ENCODE measurements at places on chromosomes 4 and X.

GRCh38 chr4:2222838-2223237 is 19.1 kb downstream of the HAUS3 start:
- no peak for DNase-seq

GRCh38 chrX:150779385-150779784 is 86.2 kb downstream of the MTMR1 start:
- DNase-seq: no peak

DNA sequence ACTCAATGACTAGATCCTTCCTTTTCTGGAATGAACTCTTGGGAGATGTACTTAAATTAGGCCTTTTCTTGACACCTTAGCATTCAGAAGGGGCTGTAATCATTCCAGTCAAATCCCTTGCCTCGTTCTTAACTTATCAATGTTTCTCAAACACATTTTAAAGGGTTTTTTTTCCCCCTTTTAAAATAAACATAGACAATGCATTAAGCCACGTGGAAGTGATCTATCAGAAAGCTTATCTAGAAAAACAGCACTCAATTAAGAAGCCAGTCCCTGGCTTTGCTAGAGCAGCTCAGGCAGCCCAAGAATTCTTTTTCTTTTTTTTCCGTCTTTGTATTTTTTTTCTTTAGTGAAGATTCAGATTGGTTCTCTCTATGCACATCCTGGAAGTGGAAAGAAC is 118.2 kb downstream of the PCDH7 start:
- DNase-seq: no peak

- DNase-seq: no peak
These were observed 55.0 kb upstream of the SCML1 start for GRCh38 chrX:17682259-17682658.

DNA sequence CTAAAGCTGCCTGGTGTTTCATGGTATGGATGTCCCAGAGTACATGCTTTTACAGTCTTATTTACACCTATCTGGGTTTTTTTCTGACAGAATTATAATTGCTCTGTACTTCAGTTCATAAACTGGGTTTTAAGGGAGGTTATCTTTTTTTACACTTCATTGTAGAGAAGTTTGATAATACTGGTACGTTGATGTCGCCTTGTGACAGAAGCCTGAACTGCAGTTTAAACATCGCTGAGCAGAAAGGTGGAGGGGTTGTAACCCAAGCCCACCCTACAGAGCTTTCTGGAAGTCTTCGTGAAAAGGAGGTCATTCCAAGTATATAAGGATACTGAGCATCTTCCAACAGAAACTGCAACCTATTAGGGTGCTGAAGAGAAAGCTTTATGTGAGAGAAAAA is 46.4 kb downstream of the BEX1 start:
- DNase-seq: no peak

GRCh38 chrX:30665471-30665870 is 12.2 kb downstream of the GK start:
- no peak for DNase-seq

GRCh38 chrX:48936429-48937053 is 17.7 kb upstream of the PIM2 start:
- DNase-seq: no peak

DNA sequence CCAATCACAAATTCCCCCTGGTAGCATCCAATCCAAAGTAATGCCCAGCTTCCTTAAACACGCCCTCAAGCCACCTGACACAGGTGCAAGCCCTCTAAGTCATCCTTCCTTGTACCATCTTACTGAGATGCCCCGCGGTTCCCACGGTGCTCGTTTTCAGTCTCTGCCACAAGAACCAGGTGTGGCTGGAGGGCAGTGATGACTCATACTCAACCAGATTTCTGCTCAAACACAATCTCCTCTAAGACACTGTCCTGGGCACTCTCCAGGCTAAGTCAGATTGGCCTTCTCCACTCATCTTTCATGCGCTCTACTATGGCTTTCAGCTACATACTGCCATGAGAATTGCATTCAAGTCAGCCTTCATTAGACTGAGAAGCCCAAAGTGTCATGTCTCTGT is 3.5 kb downstream of the SH3KBP1 start:
- no peak for DNase-seq

DNA sequence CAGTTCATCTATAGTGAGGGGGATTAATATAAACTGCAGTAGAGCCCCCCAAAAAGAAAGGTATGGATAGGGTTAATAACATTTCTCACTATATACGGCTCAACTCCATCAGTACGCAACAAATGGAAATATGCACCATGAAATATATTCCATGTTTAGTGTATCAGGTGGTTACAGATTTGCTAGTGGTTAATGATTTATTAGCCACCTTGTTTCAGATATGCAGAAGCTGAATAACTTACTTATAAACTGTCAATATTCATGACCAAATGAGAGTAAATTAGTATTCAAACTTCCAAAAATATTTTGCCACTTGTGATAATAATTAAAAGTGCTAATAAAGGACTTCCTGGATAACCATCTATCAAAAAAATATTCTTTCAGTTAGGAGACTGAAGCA is 14.8 kb downstream of the AMTN start:
- no peak for DNase-seq

DNA sequence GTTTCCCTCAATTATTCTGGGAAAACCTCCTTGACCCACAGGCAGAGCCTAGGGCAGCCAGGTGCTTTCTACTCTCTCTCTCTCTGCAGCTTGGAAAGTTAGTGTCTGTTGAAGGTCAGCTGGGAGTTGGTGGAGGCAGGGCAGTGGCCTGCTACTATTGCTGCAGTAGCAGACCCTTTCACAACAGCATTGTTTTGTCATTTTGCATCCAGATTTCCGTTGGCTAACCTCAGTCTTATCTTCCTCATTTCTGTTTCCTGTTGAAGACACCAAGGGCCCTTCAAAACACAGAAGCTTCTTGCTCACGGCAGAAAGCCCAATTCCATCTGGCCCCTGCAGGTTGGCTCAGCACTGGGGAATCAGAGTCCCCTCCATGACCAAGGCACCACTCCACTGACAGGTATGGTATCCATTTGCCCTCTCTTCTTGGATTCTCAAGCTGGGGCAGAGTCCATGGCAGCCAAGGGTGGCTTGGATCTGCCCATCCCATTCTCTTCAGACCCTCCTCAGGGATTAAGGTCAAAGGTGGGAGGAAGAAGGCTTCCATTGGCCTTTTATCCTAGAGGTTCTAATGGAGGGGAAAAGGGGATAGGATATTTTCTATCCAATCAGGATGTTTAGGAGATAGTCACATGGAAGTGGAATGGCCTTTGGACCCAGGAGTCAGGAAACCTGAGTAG is 24.6 kb downstream of the VSIG4 start:
- no peak for DNase-seq

- no peak for DNase-seq
These were observed 79.0 kb downstream of the AFAP1 start for GRCh38 chr4:7860600-7861163.

GRCh38 chrX:54641530-54641929 is 111.5 kb downstream of the GNL3L start:
- no peak for DNase-seq

DNA sequence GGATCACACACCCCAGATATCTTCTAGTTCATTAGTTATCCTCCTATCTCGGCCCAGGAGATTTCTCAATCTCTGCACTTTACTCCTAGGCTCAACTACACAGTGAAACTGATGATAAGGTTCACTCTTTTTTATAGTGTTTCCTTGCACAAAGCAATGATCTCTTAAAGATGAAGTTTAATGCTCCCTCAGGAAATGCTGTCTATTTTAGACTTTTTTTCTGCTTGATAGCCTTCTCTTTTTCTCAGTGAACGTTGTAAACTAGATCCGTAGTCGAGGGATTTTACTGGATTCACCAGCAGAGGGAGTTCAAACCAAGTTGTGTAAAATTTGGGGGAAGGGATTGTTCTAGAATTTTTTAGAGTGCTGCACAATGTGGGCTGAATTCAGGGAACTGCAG is 269.6 kb downstream of the GBA3 start:
- DNase-seq: no peak

DNA sequence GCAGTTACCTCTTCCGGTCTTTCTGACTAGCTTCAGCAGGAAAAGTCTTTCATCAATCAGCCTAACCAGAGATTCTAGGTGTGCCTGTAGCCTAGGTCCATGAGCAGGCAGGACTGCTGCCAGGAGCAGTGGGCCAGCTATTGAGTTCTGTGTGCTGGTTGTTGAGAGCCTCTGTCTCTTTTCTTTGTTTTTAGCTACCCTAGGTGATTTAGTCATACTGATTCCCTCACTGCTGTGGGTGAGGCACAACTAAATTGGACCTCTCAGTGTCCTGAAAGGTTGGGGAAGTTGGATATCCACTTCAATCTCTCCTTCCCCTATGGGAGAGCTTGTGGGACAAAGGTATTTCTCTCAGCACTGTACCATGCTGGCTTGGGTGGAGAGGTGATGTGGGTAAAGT is 354.9 kb downstream of the GPAT3 start:
- DNase-seq: no peak

DNA sequence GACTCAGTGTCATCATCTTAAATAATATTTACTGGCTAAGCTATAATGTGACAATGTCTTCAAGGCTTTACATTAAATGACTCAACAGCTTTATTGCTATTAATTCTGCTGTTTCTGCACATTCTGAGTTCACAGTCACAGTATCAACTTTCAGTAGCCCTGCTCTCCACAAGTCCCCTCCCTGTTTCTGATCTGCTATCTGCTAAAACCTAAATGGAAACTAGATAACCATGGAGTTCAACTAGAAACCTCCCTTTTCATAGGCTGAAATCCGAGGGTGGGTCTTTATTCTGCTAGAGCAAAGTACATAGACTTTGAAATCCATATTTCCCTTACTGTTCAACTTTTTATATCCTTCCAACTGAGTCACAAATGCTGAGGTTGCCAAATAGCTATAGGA is 5.4 kb upstream of the ACE2 start:
- DNase-seq: no peak

DNA sequence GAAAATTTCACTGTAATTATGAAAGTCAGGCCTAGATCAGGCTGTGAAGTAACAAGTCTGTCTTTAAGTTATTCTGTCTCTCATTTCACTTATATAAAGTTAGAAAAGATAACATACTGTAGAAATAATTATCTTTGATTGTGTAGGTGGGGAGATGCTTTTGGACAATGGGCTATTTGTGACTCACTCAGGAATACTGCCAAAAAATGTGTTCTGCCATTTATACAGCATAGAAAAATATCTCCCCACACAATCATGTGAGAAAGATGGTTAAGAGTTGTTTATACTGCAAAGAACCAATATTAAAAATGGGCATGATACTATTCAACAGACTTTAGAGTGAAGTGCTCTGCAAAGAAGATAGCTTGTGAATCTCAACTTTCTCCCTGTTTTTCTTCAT is 95.0 kb upstream of the GABRA2 start:
- no peak for DNase-seq

GRCh38 chr4:80188801-80189458 is 8.4 kb upstream of the PRDM8 start:
- DNase-seq: no peak

- DNase-seq: peak; percentile 77
These were observed 119.1 kb upstream of the OTUD4 start for GRCh38 chr4:145299380-145300076.

GRCh38 chr4:186839122-186840037 is 115.7 kb upstream of the FAT1 start:
- DNase-seq: no peak

DNA sequence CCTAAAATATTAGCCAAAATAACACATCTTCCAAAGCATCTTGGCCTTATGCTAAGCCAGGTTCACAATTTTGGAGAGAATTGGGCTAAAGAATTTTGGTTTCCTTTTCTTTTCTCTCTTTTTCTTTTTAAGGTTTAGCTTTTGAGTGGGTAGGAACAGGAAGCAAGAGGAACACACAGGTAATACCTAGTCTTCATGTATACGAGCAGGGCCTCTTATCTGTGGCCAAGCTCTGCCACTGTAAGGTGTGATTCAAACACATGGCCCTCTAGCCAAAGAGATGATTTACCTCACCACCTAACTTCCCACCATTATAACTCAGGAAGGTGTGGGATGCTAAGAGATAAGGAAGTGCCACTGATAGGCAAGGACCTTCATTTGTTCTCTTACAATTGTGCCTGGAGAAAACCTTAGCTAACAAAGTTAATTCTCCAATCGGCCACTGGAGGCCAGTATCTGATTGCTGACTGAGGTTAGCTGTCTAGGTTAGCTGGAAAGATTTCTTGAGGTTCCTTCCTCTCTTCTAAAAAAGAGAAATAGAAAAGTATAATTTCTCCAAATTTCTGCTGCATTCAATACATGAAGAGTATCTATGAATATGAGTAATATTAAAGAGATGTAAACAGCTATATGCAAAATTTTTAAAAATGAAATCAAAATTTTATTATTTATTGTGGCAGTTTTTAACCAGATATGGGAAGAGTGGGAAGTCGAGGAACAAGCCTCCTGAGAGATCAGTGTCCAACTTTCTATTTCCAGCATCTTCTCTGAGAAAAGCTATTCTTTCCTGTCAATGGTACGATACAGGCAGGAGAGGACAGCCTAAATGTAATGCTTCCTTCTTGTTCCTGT is 30.1 kb upstream of the BBS7 start:
- peak; percentile 38 for DNase-seq

- no peak for DNase-seq
These were observed 111.0 kb downstream of the RASGEF1B start for GRCh38 chr4:81360737-81361136.

- no peak for DNase-seq
These were observed 12.2 kb upstream of the MCF2 start for GRCh38 chrX:139720136-139720535.

DNA sequence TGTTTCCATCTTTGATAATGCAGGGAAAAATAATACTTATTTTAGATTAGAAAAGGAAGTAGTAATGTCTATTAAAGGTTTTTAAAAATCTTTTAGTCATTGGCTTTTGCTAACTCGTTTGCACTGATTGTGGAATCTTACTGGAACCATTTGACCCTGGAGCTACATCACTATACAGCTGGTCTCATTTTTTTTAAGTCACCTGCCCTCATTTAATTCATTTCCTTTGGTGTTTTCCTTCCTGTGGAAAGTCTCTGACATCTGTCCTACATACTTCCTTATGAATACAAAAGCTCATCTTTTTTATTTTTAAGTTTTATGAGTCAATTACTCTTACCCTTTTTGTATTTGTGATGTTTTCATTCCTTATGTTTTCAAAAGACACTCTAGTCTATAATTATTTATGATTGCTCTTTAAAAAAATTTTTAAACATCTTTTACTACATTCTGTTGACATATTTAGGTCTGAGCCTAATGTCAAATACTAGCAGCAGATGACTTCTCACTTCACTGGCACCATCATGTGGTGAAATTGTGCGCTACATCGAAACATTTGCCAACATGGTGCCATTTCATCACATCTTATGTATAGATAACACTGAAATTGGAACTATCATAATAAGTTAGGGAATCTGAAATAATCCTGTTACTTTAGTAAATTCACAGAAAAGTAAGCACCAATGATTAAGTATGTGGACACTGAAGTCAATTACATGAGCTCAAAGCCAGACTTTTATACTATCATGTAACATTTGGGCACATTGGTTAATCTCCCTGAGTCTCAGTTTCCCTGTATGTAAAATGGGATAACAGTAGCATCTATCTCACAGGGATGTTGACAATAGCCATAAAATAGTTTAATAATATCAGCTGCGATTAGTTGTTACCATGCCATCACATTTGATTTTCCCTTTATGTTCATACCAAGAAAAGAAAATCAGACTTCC is 9.4 kb upstream of the MMAA start:
- peak; percentile 65 for DNase-seq
